ENCODE measurements at places on chromosomes 4 and X.

DNA sequence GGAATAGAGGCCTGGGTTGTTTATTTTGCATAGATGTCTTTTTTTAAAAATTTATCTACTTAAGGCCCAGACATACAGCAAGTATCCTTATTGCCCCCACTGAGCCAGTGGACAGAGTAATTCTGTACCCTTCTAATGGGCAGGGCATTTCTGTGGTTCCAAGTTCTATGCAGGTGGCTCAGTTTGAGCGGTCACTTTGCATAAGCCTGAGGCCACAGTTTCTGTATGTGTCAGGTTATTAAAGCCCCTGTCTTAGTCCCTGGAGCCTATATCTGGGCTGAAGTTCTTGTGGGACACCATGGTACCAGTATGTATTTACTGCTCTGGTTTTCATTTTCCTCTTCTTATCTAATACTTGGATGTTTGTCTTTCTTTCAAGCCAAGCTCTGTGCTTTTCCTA lies 168.8 kb downstream of the MID1IP1 start:
- DNase-seq = no peak

DNA sequence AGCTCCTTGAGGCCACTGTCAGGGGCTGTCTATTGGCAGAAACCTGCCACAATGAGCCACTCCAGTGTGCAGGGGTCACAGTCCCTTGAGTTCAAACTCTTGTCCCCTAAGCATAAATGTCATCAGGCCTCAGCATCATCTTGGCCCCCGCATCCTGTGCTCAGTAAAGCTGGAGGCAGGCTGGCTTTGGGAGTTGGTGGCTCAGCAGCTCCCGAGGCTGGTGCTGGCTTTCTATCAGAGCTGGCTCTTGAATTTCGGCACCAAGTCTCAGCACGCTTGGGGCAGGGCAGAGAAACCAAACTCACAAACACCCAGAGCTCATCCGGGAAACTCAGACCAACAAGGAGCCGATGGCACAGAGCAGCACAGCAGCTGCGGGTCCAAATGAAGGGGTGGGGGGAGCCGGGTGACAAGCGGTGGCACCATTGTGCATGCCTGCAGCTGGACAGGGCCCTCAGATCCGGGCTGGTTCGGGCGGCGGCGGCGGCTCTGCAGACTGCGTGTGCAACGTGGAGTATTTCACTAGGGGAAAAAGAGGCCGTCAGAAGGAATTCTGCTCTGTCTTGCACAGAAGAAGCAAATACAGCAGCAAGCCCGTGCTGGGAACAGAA lies 75.5 kb downstream of the MTMR1 start:
- no peak for DNase-seq

- no peak for DNase-seq
Measured at GRCh38 chr4:144356941-144357381, 216.4 kb upstream of the GYPA start.

DNA sequence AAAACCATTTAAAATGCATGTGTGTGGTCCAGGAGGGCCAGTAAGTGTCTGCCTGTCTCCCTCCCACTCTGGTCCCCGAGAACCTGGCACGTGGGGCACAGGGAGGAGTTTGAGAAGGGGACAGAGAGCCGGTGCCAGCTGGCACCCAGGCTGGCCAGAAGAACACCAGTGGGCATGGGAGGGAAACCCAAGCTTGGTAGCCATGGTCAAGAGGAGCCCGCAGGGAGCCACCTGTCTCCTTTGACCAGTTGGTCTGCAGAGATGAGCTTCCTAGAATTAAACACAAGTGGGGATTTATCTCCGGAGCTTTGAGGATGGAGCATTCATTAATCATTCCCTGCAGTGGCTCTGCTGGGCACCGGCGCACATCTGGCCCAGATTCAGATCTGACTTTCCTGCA lies 41.6 kb downstream of the HMX1 start:
- peak; percentile 18 for DNase-seq

- no peak for DNase-seq
Measured at GRCh38 chr4:94934864-94935263, 177.1 kb downstream of the BMPR1B start.

DNA sequence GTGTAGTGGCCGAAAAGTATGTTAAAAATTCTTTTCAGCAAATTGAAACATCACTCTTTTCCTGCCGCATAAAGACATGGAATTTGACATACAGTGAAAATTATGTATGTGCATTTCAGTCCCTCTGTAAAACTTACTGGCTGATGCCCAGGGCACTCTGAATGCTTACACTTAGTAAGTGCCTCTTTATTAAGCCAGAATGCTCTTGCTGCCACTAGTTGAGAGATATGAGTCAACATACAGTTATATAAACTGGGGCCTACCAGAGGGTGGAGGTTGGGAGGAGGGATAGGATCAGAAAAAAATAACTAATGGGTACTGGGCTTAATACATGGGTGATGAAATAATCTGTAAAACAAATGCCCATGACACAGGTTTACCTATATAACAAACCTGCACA lies 38.1 kb upstream of the TRPC5 start:
- DNase-seq = no peak

GRCh38 chr4:132297346-132297745 lies 851.7 kb upstream of the PCDH10 start:
- no peak for DNase-seq

GRCh38 chr4:153152501-153153338 lies 51.5 kb upstream of the TRIM2 start:
- DNase-seq = peak; percentile 75

DNA sequence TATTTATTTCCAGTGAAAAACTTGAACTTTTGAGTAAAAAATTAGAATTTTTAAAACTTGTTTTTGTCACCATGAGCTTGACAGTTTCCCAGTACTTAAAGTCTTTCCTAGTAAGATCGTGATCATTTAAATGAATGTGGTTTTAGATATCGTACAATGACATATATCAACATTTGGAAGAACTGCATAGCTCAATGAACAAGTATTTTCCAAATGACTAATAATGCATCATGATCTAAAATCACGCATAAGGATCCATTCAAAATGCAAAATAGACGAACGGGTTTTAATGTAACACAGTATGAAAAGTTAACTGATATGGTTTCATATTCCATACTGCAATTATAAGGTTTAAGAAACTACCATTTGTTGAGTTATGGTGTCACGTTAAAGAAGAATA lies 4.1 kb upstream of the NDNF start:
- DNase-seq = no peak

DNA sequence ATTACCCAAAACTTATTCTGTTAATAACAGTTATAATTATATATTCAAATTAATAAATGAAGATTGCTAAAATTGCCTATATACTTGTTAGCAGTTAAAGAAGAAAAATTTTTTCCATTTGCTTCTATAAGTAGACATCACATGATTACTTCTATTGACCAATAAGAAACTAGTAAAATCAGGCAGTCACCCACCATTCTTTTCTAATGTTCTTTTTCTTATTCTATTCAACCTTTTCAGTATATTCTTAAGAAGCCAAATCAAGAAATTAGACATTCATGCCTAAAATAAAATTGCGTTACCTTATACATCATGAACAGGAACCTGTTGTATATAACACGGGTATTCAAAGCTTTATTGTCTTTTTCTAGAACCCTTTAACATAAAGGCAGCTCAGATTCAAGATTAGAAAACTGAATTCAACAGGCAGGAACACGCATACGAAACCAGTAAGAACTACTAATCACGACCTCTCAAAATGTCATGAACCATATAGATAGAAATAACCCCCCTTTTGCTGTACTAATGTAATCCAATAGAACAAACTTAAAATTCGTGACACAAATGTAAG lies 568.1 kb upstream of the DIPK2B start:
- no peak for DNase-seq

- DNase-seq = no peak
Measured at GRCh38 chr4:8617486-8618040, 25.0 kb downstream of the CPZ start.

DNA sequence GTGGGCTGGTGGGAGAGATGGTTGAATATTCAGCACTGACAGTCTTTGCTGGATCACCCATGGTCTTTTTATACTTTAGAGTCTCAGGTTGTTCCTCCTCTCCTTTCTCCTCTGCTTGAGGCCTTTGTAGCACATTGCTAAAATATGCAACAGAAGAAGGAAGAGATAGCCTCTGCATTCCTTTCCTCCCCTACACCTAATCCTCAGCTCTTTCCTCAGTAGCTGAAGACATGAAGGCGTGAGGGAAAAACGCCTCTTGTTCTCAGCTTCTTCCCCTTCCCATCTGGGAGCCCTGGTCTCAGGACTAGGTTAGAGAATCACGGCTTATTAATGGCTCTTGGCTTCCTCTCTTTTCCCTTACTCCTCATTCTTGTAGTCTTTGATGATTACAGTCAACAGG lies 76.8 kb downstream of the RNF150 start:
- DNase-seq = no peak

- DNase-seq = no peak
Measured at GRCh38 chr4:4436244-4436823, 49.4 kb downstream of the NSG1 start.

DNA sequence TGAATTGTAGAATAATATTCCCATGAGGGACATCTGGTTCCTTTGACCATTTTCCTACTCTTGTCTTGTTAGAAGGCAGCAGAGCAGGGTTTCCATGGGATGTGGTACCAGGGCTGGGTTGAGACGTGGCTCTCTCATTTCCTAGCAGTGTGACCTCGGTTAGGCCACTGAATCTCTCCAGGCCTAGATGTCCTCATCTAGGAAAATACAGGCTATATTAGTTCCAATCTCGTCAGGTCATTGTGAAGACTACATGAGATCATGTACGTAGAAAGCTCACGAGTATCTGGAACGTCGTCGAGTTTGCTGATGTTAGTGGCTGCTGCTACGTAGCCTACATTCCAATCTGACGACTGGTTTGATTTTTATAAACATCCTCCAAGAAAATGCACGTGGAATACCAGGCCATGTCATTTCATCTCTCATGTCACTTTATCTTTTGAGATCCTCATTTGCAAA lies 278.2 kb upstream of the GATB start:
- DNase-seq = no peak

DNA sequence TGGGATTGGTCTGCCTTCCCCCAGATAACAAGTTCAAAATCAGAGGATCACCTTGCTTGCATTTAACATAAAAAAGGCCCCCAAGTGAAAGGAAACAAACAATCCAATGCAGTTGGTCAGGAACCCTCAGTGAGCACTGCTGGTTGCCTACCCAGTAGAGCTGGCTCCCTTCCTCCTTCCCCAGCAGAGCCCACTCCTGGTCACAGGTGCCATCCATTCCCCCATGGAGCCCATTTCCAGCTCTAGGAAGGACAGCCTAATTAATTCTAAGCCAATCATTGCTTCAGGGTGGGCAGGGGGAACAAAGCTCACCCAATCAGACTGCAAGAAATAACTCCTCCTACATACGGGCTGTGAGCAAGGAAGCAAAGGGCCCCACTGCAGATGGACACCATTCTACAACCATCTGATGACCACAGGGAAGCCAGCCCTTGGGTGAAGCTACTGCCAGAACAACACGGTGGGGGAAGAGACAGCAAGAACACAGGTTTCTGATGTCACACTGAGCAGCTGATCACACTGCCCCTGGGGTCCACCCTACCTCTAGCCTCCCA lies 86.5 kb downstream of the SH3KBP1 start:
- DNase-seq = no peak

GRCh38 chrX:50448565-50448964 lies 22.1 kb downstream of the DGKK start:
- DNase-seq = no peak

DNA sequence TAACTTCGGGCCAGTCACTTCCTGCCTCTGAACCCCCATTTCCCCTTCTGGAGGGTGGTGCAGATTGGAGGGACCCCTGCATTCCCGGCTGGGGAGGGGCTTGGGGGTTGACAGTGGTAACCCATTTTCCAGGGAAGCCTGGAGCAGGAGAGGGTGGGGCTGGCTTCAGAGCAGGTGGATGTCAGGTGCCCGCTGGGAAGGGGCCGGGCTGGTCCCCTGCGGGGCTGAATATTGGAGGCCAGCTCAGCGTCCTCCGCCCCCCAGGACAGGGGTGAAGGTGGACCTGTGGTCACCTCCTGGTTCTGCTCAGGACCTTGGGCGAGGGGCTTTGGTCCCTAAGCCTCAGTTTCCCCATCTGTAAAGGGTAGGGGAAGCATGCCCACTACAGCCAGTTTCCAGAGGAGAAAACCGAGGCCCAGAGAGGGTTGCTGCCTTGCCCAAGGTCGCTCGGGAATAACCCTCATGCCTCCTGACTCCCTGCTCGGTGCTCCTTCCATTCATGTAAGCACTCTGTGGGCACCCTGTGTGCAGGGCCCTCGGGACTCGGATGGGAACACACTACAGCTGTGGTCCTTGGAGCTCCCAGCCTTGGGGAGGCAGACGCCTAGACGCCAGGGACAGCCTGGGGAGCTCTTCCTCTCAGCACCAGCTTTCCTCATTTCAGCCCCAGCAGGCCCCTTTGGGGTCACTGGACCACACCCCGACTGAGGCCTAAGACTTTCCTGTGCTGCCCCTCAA lies 683 bp downstream of the MAN2B2 start:
- no peak for DNase-seq

DNA sequence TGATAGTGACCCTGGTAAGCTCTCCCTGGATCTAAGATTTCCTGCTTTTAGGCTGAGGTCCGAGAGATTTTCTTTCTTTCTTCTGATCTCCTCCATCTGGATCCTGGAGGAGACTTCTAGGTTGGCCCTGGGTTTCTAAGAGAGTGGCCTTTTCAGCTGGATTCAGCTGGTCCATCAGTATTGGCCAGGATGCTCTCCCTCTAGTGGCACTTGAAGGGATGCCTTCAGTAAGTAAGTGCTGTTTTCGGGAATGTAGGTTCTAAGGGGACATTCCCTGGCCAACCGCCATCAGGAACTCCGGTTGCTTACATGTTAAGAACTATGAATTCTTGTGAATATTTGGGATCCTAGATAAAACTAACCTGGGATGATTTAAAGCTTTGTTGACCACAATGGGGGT lies 56.9 kb downstream of the SERTM2 start:
- no peak for DNase-seq

DNA sequence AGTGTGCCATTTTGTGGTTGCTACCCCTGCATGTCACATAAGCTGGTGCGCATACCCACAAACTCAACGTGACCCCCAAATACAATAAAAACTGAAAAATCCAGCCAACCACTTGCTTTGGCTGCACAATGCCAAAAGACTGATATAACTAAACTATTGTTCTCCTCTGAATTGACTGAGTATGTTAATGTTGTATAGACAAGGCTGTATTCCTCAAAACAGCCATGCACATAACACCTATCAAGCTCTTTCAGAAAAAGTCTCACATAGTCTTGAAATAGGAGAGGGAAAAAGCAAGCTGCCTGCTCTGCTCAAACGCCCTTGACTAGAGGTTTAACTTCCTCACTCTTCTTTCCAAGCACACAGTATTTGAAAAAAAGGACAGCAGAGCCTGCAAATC lies 126.4 kb upstream of the NOCT start:
- no peak for DNase-seq

DNA sequence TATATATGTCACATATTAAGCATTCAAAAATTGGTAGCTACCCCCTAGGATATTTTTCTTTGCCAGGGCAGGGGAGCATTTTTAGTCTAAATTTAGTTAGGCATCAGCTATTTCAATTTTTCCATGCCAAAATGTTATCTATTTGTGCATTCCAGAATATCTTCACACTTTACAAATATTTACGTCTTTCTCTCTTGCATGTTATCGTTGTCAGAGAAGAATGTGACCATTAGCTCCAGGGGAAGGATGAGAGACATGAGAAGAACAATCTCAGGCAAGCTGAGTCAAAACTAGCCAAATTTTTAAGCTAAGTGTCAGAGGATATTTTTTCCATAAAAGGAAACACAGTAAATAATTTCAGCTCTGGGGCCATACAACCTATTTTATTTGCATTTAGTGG lies 885.0 kb upstream of the EPHA5 start:
- DNase-seq = no peak

- no peak for DNase-seq
Measured at GRCh38 chrX:45518552-45518951, 317.9 kb upstream of the DIPK2B start.

GRCh38 chrX:153773741-153774575 lies 6.9 kb upstream of the SRPK3 start:
- no peak for DNase-seq
